ENCODE measurements at places on chromosomes 3 and 15. TPM values are rescaled to one million over a fixed set of nuclear protein-coding genes. Genes with fewer than 3 reads are reported as not detected.

INKA1 gene
- total RNA-seq: 4.4 TPM

OGG1 gene
- 25.6 TPM for total RNA-seq

SPATA12 gene
- total RNA-seq: not detected

GTF2E1 gene
- total RNA-seq: 17.5 TPM

OR5H1 gene
- not detected for total RNA-seq

FBXO40 gene
- not detected for total RNA-seq
